ENCODE measurements at places on chromosomes 11 and 22.

DNA sequence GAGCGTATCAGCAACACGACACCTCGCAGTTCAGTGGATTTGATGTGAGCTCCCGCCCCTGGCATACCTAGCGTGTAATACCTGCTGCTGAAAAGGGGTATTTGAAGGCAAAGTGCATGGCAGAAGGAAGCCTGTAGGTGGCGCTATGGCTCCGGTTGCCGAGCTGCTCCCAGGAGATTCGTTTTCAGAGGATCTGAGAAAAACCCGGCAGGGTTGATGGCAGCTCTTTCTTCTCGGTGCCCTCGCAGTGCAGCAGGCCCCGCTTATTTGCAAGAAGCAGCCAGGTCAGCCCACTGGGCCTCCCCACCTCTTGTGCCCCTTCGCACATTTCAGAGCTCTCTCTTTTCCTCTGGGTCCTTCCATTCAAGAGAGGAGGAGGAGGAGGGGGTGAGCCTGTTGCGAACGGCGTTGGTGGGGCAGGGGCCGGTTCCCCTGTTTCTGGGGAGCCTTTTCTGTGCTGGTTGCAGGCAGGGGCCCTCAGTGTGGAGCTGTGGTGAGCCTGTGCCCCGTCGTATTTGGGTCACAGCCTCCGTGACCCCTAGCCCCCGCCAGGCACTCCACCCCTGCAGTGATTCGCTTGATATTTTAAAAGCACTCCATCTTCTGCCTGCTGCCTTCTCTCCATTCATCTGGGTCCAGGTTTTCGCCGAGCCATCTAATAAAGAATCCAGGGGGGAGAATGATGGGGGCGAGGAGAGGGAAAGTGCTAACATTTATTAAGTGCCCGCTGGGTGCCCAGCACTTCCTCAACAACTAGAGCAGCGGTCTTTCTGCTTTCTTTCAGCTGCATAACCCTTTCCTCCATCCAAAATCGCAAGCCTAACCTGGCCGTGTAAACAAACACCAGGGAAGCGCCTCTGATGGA is 85.3 kb upstream of the SYT13 start:
- DNase-seq = peak; percentile 18

DNA sequence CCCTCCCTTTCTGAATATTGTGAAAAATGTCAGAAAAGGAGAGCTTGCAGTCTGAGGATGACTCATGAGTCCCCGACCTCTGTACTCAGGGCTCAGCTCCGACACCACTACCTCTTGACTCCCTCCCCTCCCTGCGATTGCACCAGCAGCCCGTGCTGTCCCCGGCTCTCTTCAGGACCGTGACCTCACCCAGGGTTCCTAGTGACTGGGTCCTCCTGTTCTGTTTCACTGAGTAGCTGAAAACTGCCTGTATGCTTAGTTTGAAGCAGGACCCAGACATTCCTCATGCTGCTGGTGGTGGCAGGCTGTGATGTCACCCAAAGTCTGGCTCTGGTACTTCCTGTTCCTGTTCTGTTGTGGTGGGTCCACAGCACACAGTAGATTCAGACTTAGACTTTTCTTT is 11.7 kb downstream of the PHRF1 start:
- DNase-seq = peak; percentile 54

GRCh38 chr22:20591295-20591645 is 83.9 kb downstream of the MED15 start:
- no peak for DNase-seq

GRCh38 chr11:36056160-36056751 is 112.4 kb downstream of the LDLRAD3 start:
- no peak for DNase-seq

- no peak for DNase-seq
These were observed 730.5 kb upstream of the CCDC179 start for GRCh38 chr11:23590596-23591308.

DNA sequence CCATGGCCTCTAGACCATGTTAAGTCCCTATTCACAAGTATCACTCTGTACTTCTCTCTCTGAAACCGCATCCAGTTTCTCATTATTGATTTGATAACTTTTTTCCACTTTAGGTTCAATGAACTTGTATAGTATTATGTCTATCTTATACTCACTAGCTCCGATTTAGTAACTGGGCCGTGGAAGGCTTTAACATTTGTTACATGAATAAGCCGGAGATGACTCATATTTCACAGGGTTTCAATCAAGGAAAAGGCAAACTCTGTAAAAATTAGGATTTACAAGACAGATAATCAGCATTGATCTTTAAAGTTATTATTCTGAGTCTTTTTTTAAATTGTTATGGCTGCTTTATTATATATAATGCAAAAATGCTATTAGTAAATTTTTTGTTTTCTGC is 662.2 kb upstream of the CNTN5 start:
- no peak for DNase-seq

DNA sequence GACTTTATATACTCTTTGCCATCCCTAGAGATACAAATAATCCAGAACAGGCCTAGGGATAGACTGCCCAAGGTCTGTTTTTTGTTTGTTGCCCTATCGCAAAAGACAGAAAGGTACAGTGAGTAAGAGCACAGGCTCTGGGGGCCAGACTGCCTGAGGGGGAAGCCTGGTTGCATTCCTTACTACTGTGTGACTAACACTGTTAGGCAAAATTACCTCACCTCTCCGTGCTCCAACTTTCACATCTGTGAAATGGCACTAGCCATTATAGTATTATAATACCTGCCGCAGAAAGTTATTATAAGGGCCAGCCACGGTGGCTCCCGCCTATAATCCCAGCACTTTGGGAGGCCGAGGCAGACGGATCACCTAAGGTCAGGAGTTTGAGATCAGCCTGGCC is 14.5 kb downstream of the SLC35F2 start:
- no peak for DNase-seq
